Dermis blood vessel endothelial cell (primary cell): ENCODE measurements at places on chromosomes 2 and 18.

DNA sequence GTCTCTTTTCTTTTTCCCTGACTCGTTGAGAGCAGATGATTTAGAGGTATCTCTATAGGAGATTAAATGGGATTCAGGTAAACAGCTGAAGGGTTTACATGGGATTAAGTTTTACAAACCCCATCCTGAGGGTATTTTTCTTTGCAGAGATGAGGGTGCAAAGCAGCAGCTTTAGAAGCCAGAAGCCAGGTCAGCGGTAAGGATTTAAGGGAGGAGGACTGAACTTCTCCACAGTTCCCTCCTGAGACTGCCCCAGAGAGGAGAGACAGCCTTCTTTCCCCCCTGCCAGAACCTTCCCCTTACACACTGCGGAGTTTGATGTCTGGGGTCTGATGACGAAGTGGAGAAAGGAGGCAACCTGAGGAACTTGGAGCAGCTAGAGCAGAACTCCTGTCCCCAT is 220.1 kb downstream of the PRKCE start:
- DNase-seq: no peak

- no peak for DNase-seq
These were observed 930.7 kb downstream of the BCL11A start for GRCh38 chr2:59622599-59623308.

GRCh38 chr2:20034821-20035220 is 16.6 kb downstream of the LAPTM4A start:
- peak; percentile 81 for DNase-seq

- no peak for DNase-seq
These were observed 326.1 kb downstream of the PIK3C3 start for GRCh38 chr18:42281124-42281523.

- DNase-seq: peak; percentile 19
These were observed 977 bp downstream of the SLC8A1 start for GRCh38 chr2:40450796-40451430.

- DNase-seq: no peak
These were observed 18.7 kb upstream of the ODC1 start for GRCh38 chr2:10466801-10467200.

- DNase-seq: peak; percentile 24
These were observed at the start of gene SLC9A2 for GRCh38 chr2:102619414-102620319. TSS of gene SLC9A2 (plus strand) at chr2:102619553. CDS start at chr2:102619849, 296 bp downstream.

GRCh38 chr2:149562324-149562723 is 25.3 kb downstream of the MMADHC start:
- DNase-seq: peak; percentile 11

- no peak for DNase-seq
These were observed 74.6 kb downstream of the TTC27 start for GRCh38 chr2:32702303-32703064.

DNA sequence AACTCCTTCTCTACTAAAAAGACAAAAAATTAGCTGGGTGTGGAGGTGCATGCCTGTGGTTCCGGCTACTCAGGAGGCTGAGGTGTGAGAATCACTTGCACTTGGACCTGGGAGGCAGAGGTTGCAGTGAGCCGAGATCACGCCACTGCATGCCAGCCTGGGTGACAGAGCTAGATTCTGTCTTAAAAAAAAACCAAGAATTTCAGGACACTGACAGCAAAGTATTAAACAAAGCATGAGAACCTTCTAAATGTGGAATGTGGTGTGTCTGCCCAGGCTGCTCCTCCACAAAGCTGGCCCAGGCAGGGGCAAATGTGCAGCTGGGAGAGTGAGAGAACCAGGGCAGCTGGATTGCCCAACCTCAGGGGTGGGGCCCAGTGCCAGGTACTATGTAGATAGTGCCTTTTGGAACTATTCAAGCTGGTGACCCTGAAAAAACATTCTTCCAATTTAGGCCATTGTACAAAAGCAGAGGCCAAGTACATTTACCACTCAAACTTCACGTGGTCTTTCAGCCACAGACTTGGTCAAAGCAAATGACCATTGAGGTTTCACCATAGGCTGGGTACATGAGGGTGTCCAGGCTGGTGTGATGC is 6.7 kb upstream of the UGT1A5 start:
- no peak for DNase-seq

- no peak for DNase-seq
These were observed 151.8 kb downstream of the MBP start for GRCh38 chr18:76980663-76981395.

DNA sequence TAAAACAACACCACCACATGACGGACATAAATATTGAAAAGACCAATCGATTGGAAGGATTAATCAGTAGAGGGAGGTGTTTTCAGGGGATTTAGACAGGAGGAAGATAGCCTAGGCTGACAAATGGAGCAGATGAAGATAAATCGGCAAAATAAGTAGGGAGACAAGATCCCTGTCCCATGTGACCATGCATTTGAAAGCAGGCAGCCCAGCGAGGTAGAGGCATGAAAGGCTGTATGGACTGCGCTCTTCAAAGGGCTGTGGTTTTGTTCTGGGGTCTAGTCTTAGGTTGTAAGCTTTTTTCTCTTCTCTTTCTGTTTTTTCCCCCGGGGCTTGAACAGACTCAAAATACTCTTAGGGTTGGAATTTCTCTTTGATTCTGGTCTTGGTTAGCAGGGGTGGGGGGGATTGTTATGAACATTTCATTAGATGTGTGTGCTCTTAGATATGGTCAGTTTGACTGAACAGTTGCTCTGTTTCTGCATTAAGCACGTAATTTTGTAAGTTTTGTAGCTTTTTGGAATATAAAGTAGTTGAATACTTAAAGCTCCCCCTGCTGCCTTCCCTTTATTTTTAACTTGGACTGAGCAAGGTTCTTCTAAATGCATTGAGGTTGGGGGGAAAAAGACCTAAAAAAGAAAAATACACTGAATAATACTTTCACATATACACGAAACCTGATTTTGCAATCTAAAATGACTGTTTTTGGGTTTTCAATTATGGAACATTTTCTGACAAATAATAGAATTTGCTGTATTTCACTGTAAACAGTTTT is 32.2 kb downstream of the ZNF532 start:
- no peak for DNase-seq

DNA sequence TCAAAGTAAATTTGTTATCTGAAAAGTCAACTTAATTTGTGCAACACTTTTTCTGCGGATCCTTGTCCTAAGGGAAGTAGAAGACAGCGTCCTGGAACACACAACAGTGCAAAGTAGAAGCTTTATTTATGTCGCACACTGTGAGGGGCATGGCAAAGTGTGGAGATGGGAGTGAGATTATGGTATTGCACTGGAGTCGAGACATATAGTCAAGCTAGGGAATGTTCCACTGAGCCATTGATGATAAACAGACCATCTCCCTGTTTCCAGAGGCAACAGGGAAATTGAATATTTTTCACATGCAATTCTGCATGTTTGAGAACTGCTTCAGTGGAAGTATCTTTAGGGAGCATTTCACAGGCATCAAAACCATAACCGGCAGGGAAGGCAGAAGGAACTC is 46.2 kb downstream of the LRRTM1 start:
- DNase-seq: no peak

DNA sequence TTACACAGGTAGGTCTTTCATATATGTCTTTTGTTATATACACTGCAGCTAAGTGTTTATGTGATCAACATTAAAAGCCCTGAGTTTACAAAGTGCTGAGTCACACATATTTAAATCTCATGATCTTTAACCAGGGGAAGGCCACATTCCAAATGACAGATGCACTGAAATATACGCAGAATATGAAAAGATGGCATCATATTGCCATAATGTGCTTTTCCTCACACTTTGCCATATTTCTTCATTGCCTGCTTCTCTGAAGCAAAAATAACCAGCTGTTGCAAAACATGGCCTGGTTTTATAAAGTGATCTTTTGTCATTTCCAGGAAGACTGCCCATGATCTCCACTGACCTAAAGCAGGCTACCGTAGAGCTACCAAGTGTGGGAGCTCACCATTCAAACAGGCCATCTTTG is 93.5 kb upstream of the MAPRE2 start:
- no peak for DNase-seq

GRCh38 chr2:39484620-39485495 is 47.8 kb upstream of the MAP4K3 start:
- no peak for DNase-seq

GRCh38 chr2:215749092-215749957 is 264.0 kb downstream of the MREG start:
- no peak for DNase-seq

GRCh38 chr2:109339519-109339966 is 210.5 kb downstream of the SH3RF3 start:
- DNase-seq: peak; percentile 89

DNA sequence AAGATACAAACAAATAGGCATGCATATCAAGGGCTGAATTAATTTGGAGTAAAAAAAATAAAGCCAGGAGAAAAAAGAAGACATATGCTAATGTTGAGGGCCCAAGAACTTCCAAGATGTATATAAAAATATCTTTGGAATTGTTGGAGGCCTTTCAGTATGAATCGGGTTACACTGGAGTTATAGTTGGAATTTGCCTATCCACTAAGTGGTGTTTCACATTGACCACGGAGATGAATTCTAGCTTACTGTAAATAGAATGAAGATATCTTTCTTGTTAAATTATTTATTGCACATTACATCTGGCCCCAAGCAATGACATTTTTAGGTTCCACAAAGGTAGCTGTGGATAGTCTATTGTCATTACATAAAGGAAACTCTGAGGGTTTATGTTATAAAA is 38.5 kb upstream of the TRIB2 start:
- no peak for DNase-seq

GRCh38 chr2:41595240-41595639 is 452.6 kb upstream of the PKDCC start:
- no peak for DNase-seq

GRCh38 chr18:25561918-25562317 is 210.0 kb upstream of the ZNF521 start:
- DNase-seq: peak; percentile 52

DNA sequence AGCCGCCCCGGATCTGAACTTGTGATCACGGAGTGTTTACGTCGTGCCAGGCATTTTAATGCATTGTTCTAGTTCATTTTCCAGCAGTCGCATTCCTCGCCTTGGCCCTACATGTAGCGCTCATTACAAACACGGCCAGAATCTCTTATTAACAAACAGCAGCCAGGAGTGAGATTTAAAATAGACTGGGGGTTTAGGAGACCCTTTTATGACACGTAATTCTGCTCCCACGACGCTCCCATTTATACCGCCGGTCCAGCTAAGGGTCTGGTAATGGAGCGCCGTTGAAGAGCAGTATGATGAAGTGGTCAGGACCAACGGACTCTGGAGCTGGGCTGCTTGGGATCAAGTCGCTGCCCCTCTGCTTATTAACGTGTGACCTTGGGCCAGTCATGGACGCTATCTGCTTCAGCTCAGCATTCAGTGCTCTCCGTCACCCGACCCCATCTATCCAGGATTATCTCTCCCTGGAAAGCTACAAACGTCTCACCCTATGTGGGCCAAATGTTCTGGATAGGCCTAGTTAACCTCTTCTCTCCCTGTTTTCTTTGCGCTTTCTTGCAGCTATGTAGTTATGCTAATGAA is 745 bp downstream of the MSH2 start:
- DNase-seq: no peak

- no peak for DNase-seq
These were observed 682 bp upstream of the SCLY start for GRCh38 chr2:238060096-238060541.

DNA sequence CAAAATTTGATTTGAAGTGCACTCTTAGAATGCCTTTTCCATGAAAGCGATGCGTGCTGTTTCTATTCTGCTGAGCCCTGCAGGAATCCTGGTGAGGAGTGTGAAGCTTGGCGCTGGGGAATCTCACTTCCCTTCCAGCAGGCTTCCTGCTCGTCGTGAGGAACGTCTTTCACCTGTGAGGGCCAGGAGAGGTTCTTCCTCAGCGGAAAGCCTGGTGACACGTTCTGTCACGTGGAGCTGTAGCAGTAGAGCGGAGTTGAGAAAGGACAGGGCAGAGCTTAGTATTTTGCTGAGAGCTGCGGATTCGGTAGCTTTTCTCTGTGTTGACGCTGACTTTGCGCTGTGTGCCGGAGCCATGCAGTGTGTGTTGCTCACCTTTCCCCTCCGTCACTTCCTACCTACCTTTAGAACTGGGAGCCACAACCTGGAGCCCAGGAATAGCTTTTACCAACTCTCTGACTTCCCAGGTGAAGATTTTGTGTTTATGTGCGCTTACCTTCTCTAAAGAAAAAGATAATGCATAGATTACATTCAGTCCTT is 294.8 kb downstream of the PTGR3 start:
- no peak for DNase-seq

GRCh38 chr2:239828192-239828972 is 196.8 kb downstream of the NDUFA10 start:
- no peak for DNase-seq

DNA sequence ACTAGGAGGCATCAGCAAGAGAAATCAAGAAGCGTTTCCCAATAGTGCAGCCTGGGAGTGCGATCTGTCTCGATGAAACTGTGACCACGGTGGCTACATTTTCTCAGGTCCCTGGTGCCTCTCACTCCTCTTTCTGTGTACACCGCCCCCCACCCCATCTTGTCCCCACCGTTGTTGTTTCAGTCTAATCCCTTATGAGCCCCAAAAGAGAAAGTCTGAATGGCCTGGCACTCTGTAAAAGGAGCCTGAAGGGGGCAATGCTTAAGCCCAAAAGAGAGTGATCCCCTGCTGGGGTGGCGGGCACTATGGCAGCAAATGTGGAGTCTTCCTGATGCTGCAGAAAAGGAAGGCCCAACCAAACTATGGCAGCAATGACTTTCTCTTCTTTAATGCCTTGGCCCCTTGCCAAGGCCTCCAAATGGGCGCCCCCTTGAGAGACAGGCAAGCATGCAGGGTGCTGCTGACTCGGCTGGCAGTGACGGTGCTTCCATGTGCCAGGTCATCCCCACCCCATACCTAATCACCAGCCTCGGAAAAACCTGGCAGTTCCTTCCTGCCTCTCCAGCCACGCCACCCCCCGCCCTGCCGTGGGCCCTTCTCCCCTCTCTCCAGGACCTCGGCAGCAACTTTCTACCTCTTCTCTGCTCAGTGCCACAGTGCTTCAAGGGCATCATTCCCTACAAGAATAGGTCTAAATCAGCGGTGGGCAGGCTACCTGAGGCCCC is 123.0 kb downstream of the CYP26B1 start:
- DNase-seq: no peak

GRCh38 chr2:1714291-1715064 is 29.8 kb downstream of the PXDN start:
- no peak for DNase-seq

- DNase-seq: no peak
These were observed 861.0 kb upstream of the VRK2 start for GRCh38 chr2:57185568-57185967.

DNA sequence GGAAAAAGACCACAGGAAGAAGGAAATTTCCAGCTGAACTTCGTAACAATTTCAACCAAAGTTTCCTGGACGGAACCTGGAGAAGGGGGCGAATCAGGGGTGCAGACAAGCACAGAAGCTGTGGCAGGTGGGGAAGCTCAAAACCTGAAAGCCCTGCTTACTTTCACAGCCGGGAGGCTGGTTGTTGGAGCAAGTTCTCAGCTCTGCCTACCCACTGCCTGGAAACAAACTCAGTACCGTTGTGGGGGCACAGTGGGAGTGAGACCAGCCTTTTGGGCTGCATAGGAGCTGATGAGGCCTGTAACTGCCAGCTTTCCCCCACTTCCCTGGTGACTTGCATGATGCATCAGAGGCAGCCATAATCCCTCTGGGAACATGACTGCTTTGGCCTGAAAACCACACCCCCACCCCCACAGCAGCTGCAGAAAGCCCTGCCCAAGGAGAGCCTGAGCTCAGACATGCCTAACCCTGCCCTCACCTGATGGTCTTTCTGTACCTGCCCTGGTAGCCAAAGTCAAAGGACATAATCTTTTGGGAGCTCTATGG is 207.0 kb upstream of the VWC2L start:
- DNase-seq: no peak
